Thyroid gland (tissue), 4 donors: ENCODE measurements at places on chromosomes 6 and 20. TPM values are rescaled to one million over a fixed set of nuclear protein-coding genes. Genes with fewer than 3 reads are reported as not detected.

Gene HNF4A
- total RNA-seq = not detected

Gene HLA-DRB5
- not detected for total RNA-seq

Gene SAMD3
- 0.17 TPM for total RNA-seq

DNA sequence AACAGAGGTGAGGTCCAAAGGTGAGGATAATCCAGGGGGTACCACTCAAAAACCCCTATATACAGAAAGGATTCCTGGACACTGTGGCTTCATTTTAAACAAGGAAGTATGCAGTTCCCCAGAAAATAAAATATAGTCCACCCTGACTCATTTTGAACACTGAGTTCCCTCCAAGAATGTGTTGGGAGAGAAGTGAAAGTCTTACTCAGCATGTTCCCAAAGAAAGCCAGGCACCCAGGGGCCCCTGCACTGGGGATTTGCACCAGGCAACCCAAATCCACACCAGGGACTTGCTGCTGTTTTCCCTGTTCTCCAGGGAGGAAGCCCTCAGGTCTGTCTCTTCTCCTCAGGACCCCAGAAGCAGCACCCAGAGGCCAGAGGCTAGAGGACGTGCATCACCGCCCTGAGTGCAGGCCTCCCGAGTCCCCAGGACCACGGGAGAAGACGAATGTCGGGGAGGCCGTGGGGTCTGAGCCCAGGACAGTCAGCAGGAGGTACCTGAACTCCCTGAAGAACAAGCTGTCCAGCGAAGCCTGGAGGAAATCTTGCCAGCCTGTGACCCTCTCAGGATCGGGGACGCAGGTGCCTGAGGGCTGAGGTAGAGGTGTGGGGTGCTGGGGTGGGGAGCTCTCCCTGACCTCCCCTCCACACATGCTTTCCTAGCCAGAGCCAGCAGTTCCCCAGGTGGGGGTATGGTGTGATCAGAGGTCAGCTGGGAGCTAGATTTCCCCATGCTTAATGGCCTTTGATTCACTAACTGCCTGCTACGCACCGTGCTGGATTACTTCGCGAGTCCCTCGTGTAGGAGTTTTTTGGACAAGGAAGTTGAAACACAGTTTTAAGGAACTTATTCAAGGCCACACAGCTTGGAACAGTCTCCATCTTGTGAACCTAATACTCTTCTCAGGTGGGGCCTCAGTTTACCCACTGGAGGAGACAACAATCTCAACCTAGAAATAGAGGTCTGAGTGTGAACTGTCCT is 3.3 kb downstream of the FGD2 start:
- no peak overlapping the region for H3K4me3 ChIP-seq
- H3K27me3 ChIP-seq = no peaks in the 10 kb centered on the region
- no peaks in the 10 kb centered on the region for H3K36me3 ChIP-seq
- peaks cover 69% of the 10 kb centered on the region for H3K4me1 ChIP-seq

DNA sequence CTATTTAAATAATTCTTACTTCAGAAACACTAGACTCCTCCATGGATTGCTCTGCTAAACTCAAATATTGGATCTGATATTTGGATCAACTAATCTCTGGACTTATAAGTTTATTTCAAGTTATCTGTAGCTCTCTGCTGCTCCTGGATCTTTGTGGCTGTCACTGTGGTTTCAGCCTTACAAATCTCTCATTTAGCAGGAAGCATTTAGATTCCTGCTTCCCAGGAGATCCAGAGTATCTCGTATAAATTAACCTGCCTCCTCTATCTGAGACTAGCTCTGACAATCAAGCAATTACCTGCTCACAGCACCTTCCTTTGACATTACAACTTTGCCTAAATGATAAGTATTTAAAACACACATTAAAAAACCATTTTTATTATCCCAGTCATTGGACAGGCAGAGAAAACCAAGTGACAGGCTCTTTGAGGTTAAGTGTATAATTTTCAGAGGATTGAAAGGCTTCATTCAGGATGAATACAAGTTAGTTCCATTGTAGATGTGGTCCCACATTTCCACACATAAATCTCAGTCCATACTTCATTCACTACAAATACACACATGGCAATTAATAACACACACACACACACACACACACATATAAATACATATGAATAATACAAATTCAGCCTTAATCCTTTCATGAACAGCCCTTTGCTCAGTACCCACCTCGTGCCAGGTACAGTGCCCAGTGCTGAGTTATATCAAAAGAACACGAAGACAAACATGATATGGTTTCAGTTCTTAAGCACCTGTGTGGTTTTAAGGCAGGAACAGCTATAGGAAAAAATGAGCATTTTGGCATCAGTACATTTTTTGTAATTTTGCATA is 55.5 kb upstream of the PLCB1 start:
- H3K27ac ChIP-seq = no peak overlapping the region
- no peaks in the 10 kb centered on the region for H3K4me1 ChIP-seq
- H3K36me3 ChIP-seq = no peaks in the 10 kb centered on the region

DNA sequence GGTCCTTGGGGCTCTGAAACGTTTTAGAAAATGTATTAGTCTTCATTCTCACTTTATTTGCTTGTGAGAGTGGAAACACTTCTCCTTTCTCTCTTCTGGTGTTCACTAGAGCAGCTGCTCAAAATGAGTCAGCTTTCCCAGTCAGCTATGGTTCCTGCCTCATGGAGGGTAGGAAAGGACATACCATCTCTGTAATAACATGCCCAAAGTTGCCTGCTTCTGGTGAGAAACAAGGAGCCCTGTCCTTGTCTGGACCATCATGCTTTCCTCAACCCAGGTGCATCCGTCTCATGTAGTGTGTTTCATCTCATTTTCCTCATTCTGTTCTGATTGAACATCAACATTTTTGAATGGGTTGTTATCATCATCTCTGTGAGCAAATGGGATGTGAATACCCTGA is 17.1 kb upstream of the TINAG start:
- no peaks in the 10 kb centered on the region for H3K36me3 ChIP-seq
- DNase-seq = no peak
- no peak overlapping the region for H3K4me3 ChIP-seq

DNA sequence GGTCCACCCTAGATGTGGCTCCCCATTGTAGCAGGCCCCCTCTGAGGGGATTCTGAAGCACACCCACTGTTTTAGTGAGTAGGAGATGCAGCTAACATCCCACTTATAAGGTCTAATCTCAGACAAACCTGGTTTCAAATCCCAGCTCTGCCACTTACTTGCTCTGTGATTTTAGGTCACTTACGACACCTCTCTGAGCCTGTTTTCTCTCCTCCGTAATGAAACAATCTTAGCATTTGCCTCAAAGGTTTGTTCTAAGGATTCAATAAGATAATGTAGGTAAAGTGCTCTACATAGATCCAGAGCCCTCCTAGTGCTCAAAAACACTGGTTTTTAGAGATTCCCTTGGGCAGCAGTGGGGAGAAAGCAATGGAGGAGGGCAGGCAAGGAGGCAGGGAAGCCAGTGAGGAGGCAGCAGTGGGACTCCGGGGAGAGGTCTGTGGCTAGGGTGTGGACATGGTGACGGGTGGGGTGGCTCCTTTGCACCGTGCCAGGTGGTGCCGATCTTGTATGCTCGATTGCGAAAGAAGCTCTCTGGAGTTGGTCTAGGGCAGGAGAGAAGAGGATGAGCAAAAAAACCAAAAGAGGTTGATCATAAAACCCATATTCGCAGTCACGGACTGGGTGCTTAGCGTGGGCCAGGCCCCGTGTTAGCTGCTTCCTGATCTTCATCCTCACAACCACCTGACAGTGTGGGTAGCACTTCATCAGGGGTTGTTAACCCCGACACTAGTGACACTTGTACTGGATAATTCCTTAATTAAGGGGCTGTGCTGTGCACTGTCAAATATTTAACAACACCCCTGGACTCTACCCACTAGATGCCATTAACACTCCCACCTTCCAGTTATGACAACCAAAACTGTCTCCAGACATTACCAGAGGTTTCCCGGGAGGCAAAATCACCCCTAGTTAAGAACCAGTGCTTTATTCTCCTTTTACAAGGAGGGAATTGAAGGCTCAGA is 16.8 kb upstream of the PTGIS start:
- H3K27me3 ChIP-seq = no peaks in the 10 kb centered on the region
- H3K36me3 ChIP-seq = no peaks in the 10 kb centered on the region
- DNase-seq = no peak

GRCh38 chr20:62665826-62666735 is 23.8 kb downstream of the SLCO4A1 start:
- no peaks in the 10 kb centered on the region for H3K27me3 ChIP-seq
- H3K27ac ChIP-seq = no peak overlapping the region
- no peaks in the 10 kb centered on the region for H3K36me3 ChIP-seq
- H3K4me1 ChIP-seq = no peaks in the 10 kb centered on the region
- no peak for DNase-seq

DNA sequence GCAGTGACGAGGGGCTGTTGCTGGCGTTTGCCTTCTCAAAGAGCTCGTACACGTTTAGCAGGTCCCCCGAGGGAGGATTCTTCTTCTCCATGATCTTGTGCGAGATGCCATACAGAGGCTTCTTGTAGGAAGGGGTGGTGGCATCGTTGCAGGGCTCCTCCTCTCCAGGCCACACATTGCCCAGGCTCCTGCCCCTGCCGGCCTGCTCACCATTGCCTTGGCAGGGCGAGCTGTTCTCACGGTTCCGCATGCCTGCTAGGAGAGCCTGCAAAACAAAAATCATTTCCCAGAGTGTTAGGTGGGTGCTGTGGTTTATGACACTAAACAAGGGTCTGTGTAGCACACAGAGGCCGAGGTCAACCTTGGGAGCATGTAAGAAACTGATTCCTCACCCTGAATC is 42.7 kb downstream of the MTRES1 start:
- no peaks in the 10 kb centered on the region for H3K27me3 ChIP-seq
- no peaks in the 10 kb centered on the region for H3K36me3 ChIP-seq
- no peaks in the 10 kb centered on the region for H3K4me1 ChIP-seq
- H3K27ac ChIP-seq = no peak overlapping the region

- peak overlapping the region; percentile 99 for H3K4me3 ChIP-seq
- peak overlapping the region; percentile 96 for H3K27ac ChIP-seq
- no peaks in the 10 kb centered on the region for H3K36me3 ChIP-seq
- peak; percentile 25 for DNase-seq
- H3K4me1 ChIP-seq = peaks cover 12% of the 10 kb centered on the region
Measured at GRCh38 chr20:34112600-34113101, 608 bp upstream of the EIF2S2 start.

DNA sequence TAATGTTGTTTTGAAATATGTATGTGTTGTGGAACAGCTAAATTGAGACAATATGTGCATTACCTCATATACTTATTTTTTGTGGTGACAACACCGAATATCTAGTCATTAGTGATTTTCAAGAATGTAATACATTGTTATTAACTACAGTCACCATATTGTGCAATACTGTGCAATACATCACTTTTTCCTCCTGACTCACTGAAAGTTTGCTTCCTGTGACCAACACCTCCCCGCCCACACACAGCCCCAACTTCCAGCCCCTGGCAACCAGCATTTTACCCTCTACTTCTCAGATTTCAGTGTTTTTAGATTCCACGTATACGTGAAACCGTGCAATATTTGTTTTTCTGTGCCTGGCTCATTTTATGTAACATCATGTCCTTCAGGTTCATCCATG is 627.9 kb downstream of the PRKN start:
- no peak overlapping the region for H3K27ac ChIP-seq
- no peak for DNase-seq
- no peak overlapping the region for H3K4me3 ChIP-seq
- H3K27me3 ChIP-seq = no peaks in the 10 kb centered on the region
- H3K36me3 ChIP-seq = no peaks in the 10 kb centered on the region

DNA sequence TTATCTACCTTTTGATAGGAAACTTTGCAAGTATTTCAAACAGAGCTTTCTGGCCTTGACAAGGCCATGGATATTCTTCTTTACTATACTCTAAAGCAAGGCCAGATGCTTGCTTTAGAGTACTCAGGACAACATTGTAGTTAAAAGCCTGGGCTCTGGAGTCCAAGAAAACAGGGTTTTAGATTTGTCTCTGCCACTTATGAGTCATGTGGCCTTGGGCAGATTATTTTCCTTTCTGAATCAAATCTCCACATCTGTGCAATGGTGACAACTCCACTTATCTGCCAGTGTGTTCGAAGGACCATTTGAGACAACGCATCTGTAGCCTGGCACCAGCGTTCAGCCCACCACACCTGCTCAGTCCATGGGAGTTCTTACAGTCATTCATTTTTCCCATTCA is 265.9 kb upstream of the RIN2 start:
- H3K4me3 ChIP-seq = no peak overlapping the region
- H3K27ac ChIP-seq = no peak overlapping the region
- H3K4me1 ChIP-seq = no peaks in the 10 kb centered on the region
- no peak for DNase-seq

- no peak overlapping the region for H3K27ac ChIP-seq
- no peaks in the 10 kb centered on the region for H3K27me3 ChIP-seq
- no peaks in the 10 kb centered on the region for H3K36me3 ChIP-seq
- peak; percentile 40 for DNase-seq
- peaks cover 15% of the 10 kb centered on the region for H3K4me1 ChIP-seq
Measured at GRCh38 chr20:63330084-63330760, 30.9 kb downstream of the CHRNA4 start.
